ENCODE measurements at places on chromosomes 6 and 20. TPM values are rescaled to one million over a fixed set of nuclear protein-coding genes. Genes with fewer than 3 reads are reported as not detected.

DNA sequence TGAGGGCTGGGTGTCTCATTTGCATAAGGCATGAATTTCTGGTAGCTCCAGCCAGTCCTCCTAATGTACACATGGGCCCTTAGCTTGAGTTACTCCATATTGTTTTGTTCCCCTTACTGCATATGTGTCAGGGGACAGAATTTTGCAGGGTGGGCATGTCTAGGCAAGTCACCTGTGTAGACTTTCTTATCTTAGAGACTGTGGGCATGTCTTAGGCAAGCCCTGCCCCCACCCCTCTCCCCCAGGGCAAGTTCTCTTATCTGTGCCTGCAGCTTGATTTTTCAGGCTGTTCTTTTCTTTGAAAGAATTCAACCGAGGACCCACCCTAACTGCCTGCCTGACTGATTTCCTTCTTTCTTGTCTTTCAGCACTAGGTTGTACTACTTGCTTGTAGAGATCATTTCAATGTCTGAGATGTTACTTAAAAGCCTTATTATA is 32.1 kb downstream of the NHLRC1 start:
- DNase-seq, result no peak

DNA sequence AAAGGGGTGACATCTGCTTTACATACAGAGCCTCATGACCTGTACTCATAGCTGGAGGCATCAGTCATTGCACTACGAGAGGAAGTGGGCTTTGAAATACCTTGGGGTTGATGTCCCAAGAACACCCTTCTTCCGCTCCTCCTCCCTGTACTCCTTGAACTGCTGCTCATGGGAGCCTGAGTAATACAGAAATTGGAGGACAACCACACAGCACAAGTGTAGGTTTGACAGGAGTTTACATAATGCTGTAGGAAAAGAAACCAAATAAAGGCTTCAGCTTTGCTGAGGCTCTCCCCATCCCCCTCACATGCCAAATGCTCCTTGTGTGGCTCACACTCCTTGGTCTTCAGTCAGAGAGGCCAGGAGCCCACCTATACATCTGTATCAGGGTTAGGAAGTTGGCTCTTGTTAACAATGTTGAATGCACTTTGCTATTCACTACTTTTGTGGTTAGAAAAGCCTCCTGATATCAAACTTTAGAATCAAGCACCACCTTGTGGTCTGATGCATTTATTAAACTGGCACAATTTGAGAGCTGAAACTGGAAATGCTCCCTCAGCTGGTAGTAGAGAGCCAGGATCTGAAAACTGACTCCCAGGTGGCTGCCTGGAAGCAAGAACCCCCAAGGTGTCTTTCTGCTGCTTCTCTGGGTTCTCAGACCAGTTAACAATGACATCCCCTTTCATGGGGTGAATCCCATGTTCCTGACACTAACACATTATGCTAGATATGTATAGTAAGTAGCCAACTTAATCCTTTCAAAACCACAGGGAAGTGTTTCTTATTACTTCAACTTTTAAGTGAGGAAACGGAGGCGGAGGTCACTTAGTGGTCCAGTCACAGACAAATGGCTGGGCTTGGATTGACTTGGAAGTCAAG is 56.2 kb upstream of the EDN1 start:
- DNase-seq, result no peak

SAMD3 gene
- 2.7 TPM for total RNA-seq

APOM gene
- total RNA-seq, result 2.1 TPM
